Activated naive CD4-positive, alpha-beta T cell treated with anti-CD3 and anti-CD28 coated beads, Interleukin-2, amount 50 U/mL, for 16 hours (primary cell): ENCODE measurements at places on chromosomes 3 and 15.
A peak's percentile ranks its signal among the peaks of the same experiment; 100 is the strongest.

GRCh38 chr3:168094580-168094876 is 1.2 kb downstream of the GOLIM4 start:
- DNase-seq, result peak; percentile 9

DNA sequence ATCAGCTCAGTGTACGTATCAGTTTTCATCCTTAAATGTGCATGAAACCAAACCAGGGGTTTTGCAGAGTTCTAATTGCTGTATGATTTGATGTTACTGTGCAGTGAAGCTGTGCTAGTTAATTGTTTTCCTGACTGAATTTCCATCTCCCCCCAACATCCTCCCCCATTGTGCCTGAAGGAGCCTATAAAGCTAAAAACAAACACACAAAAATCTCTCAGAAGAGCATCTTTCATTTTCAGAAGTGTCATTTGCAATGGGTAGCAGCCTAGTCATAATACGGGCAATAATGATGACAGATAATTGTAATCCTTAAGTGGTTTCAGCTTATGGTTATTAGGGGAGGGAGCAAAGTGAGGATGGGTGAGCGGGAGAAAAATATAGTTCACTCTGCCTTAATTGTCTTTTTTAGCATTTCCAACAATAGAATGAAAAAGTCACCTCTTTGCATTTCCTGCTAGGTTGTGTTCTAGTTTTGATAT is 207.9 kb upstream of the TBL1XR1 start:
- DNase-seq, result no peak

DNA sequence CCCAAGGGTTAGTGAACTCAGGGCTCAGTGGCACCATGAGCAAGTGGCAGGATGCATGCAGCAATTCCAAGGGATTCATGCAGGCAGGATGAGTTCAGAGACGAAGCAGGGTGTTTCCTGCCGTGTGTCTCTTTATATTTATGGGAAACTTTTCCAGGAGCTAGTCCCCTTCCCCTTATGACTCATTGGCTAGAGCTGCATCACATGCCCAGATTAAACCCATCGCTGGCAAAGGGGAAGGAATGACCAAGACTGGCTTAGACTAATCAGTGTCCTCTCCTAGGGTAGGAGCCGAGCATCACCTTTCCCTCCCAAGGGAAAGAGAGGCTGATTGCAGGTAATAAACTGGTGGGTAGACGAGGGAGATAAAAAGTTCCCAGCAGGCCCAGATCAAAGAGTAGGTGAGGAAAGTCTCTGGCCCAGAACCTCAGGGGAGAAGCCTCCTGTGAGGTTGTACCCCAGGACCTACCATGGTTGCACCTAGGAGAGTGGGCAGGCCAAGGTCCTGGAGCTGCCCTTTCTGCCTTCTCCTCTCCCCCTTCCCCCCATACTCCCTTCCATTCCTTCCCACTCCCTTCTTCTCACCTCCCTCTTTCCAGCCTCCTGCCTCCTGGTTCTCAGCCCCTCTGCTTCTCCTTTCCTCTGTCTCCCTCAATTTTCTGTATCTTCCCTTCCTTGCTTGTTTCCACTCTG is 67.8 kb upstream of the ITGA11 start:
- no peak for DNase-seq

- DNase-seq, result no peak
Observed at GRCh38 chr15:45471151-45471550, 51.4 kb downstream of the SLC30A4 start.

DNA sequence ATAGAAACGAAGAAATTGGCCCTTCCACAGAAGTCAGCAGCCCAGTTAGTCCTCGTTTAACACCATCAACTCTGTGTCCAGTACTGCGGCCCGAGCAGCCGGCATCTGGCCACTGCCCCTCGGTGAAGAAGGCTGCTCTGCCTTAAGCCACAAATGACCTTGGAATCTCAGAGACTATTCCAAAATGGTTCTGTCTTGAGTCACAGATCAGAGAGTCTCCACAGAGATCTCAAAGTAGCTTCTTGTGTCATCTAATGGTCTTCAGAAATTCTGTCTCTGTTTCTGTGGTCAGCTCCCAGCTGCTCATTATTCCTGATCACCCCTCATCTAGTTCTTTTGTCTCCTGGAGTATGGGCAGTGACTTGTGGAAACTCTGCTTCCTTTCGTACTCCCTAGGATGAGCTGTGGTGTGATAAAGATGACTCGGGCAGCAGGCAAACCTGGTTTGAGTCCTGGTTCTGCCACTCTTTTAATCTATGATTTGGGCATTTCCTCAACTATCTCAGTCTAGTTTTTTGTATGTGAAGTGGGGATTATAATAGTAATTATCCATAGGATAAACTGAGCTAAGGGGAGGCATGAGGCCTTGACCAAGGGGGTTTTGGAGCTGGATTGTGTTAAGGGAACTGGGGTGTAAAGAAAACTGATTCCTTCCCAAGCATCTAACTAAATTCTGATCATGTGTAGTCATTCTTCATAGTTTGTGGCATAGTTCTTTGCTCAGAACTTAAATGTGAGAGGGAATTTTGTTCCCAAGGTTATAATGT is 22.6 kb downstream of the CRTC3 start:
- no peak for DNase-seq

GRCh38 chr3:86990012-86990733 is 776 bp downstream of the VGLL3 start:
- DNase-seq, result no peak

GRCh38 chr3:37673401-37673800 is 188.3 kb upstream of the CTDSPL start:
- DNase-seq, result no peak

- no peak for DNase-seq
Observed at GRCh38 chr3:72659188-72659587, 189.1 kb downstream of the SHQ1 start.

- DNase-seq, result no peak
Observed at GRCh38 chr3:60269377-60269776, 981.9 kb downstream of the FHIT start.

GRCh38 chr15:34582461-34583371 is 735 bp downstream of the GOLGA8B start:
- peak; percentile 37 for DNase-seq

- DNase-seq, result no peak
Observed at GRCh38 chr15:94704421-94704820, 473.1 kb downstream of the MCTP2 start.

DNA sequence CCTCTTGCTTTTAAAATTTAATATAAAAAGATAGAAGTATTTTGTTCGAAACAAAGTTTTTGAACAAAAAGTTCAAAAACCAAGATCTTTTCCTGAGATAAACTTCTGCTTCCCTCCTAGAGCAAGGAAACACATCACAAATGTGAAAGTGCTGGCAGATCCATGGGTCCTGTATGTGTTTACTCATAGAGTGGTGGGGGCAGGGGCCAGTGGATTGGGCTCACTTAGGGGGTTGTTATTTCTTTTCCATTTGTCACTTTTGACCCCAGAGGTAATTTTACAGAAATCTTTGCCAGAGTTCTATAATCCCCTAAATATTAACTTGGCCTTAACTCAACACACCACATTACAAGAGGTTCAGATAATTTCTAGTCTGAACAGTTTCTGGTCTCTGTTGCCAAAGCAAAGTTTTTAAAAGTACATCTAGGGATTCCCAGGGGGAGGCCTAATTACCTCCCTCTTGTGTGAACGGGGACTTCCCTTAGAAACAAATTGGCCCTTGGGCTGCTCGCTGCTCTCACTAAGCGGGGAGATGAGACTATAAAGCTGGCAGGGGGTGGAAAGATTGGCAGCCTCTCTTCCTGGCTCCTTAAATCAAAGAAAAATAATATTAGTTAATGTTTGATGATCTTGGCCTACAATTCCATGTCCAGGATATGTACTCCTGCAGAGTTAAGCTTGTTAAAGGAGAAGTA is 66.8 kb upstream of the PTX3 start:
- DNase-seq, result no peak

DNA sequence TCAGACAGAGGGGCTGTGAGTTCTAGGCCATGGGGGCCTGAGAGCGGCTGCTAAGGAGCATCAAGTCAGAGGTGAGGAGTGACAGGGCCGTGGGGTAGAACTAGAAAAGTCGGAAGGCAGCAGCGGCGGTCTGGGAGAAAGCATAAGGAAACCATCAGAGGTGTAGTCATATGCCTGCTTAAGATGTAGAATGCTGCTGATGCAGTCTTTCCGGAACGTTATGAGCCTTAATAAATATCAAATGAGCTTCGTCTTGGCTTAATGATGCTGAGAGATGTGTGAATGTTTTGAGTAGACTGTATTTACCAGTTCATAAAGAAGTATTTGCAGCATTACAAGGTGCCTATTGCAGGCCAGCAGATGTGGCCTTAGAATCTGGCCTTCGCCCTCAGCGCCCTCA is 15.2 kb downstream of the ATG7 start:
- DNase-seq, result no peak

DNA sequence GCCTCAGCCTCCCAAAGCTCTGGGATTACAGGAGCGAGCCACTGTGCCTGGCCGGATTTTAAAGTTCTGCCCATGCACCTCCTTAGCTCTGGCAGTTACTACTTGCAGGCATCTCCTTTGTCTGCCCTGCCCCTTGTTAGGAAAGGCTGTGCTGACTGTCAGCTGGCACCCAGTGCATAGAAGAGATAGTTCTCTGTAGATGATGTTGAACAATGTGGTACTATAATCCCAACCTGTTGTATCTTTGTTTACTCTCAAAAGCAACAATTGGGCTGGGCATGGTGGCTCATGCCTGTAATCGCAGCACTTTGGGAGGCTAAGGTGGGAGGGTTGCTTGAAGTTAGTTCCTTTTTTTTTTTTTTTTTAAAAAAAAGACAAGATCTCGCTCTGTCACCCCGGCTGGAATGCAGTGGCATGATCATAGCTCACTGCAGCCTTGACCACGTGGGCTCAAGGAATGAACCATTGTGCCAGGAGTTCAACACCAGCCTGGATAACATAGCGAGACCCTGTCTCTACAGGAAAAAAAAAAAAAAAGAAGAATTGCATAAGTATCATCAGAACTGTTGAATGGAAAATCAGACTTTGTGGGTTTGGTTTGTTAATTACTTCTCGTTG is 30.6 kb downstream of the FLNB start:
- DNase-seq, result no peak

GRCh38 chr3:28947751-28948150 is 333.1 kb upstream of the RBMS3 start:
- DNase-seq, result no peak

DNA sequence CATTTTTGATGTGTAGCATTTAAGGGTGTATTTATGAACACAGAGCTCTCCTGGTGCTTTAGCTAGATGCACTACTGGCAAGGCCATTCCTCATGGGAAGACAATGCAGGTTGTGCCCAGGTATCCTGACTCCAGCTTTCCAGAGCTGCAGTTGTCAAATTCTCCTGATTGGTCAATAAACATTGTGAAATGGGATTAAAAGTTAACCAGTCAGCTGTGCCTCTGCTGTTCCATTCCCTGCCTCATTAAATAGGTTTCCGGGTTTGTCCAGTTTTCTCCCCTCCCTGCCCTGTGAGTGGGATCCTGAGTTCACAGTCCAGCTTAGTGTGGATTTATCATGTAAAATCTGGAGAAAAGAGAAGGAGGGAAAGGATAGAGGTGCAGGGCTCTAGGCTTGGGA is 207.3 kb downstream of the SQOR start:
- no peak for DNase-seq

GRCh38 chr3:115977866-115978265 is 354.6 kb downstream of the GAP43 start:
- DNase-seq, result no peak

- no peak for DNase-seq
Observed at GRCh38 chr3:128503751-128504532, 10.9 kb upstream of the GATA2 start.

GRCh38 chr15:51576286-51576850 is 46.2 kb downstream of the DMXL2 start:
- no peak for DNase-seq

DNA sequence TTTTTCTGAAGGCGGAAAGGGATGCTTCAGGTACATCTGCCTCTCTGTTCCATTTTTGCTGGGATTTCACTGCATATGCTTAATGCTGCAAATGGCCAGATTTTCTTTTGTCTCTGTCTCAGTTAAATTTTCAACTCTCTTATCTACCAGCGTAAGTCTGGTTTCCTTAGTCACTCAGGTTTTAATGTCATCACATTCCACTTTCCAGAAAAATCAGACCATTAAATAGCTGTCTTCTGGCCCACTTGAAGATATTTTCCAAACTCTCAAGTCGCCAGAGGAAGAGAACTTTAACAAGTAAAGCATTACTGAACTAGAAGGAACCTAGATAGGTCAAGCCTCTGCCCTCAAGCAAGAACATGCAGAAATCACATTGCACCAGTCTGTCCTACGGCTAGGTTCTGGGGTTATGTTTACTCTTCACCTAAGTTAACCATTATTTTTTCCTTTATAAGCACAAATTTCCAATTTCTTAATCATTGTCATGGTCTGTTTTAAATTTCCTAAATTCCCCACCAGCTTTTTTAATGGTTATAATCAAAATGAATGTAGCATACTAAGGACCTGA is 26.5 kb downstream of the AVEN start:
- DNase-seq, result no peak

DNA sequence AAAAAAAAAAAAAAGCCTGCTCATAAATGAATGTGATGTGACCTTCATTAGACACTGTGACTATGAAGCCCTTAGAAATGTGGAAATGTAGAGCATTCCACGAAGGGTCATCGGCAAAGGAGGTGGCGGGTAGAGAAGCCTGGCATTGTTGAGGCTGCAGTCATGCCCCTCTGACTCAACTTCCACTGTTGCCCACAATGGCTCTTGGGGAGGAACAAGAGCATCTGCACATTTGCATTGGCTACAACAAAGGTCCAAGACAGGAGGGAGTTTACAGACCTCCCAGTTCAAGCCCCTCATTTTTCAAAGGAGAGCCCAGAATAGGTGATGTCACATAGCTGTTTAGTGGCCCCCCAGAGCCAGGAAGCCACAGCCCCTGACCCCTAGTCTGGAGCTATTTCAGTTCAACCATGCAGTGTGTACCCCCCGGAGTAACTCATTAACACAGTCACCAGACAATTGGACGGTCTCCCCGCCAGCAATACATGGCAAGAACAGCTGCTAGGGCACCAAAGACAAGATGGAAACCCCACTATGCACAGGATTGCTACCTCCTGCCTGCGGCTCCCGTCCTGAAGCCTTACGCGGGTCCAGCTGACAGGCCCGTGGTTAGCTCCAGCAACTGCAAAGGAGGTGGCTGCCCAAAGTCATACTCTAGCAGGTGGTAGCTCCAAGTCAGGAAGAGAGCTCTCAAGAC is 56.2 kb downstream of the SH3BP5 start:
- DNase-seq, result no peak

- no peak for DNase-seq
Observed at GRCh38 chr15:98433346-98433745, 215.0 kb upstream of the IGF1R start.
